ENCODE measurements at places on chromosomes 7 and 10.

GRCh38 chr7:10205696-10206095, 768.0 kb upstream of the PHF14 start:
- DNase-seq, result no peak

DNA sequence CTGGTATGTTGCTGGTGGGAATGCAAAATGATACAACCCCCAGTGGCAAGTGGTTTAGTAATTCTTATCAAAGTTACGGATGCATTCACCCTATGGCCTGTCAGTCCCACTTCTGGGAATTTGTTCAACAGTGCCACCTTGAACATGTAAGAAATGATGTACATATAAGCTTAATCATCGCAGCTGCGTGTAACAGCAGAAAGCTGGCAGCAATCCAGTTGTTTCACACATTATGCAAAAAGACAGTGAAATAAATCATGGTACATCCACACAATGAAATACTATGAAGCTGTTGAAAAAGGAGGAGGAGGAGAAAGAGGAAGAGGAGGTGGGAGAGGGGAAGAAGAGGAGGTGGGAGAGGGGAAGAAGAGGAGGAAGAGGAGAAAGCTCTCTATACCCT, 76.2 kb upstream of the MYL10 start:
- no peak for DNase-seq

DNA sequence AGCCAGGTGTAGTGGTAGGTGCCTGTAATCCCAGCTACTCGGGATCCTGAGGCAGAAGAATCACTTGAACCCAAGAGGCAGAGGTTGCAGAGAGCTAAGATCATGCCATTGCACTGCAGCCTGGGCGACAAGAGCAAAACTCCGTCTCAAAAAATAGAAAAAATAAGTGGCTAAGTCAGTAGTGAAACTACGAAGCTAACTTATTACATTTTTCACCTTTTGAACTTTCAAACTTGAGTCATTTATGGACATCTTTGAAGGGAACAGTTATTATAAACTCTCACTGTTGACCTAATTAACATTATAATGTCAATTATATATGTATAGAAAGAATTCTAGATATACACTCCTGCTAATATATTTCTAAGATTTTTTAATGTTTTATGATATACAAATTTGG, 541.5 kb upstream of the C7orf33 start:
- no peak for DNase-seq

DNA sequence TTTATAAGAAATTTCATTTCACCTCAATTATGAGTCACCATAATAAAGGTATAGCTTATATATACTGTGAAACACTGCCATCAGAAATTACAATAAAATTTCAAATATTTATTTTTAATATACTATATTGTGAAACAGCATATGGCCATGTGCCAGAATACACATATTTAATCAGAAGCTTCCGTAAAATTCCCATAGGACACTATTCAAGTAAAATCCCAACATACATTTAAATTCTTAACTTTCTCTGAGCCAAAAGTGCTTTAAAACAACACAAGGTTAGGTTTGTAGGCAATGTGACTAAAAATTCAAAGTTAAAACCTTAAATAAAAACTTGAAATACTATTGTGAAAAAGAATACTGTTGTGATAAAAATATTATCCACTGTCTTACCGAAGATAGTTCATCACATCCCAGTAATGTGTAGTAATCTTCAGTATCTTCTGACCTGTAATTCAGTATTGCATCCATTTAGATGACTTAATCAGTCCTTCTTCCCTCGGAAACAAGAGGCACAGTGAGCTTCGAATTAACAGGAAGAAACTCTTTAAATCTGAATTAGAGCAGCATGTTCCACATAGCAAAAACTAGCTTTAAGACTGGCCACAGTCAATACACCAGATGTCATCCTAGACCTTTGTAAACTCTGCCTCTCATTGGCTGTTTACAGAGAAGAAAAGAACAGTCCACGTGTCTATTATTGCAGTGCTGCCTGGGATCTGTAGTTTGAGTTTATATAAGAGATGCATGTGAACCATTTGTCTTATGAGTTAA, at the start of gene DNAJC12:
Gene DNAJC12 (minus strand): TSS at position 648 of the 774 bp plus-strand sequence. CDS start 177 bp downstream, at position 471.
- peak; percentile 62 for DNase-seq

GRCh38 chr7:130274983-130275591, 8.4 kb downstream of the CPA2 start:
- no peak for DNase-seq

DNA sequence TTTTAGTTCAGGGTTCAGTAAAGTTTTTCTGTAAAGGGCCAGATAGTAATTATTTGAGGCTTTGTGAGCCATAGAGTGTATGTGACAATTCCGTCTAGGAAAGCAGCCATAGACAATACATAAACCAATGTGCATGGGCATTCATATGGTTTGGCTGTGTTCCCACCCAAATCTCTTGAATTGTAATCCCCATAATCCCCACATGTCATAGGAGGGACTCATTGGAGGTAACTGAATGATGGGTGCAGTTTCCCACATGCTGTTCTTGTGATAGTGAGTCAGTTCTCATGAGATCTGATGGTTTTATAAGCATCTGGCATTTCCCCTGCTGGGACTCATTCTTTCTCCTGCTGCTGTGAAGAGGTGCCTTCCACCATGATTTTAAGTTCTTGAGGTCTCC, 29.9 kb downstream of the SEC61G start:
- DNase-seq, result no peak
